Frontal cortex (tissue), 4 donors: ENCODE measurements at places on chromosomes 3 and 15.
A peak's percentile ranks its signal among the peaks of the same experiment; 100 is the strongest.

GRCh38 chr3:128334766-128335165 lies 131.9 kb downstream of the DNAJB8 start:
- DNase-seq: no peak

DNA sequence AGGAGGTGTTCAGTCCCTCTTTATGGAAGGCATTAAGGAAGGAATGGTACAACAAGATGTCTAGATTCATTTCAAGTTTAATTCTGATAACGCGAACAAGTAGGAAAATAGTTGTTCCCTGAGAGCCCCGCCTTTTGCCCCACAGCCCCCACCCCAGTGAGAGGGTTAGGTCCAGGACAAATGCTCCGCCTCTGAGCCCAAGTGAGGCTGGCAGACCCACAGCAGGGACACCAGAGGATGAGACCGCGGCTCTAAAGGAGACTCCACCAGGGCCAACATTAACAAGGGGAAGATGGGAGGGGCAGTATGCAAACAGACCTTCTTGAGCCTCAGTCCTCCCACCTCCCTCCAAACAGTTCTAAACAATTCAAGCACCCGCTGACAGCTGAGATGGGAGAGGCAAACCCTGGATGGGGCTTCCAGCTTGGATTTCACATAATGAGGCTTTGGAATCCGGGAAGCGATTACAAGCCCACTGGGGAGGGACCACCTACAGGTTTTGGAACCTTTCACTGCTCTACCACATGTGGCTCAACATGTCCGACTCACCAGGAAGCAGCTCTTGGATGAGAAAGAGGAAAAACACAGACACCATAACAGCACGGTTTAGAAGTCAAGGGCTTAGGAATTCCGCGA lies 42.9 kb upstream of the IREB2 start:
- no peak for DNase-seq

DNA sequence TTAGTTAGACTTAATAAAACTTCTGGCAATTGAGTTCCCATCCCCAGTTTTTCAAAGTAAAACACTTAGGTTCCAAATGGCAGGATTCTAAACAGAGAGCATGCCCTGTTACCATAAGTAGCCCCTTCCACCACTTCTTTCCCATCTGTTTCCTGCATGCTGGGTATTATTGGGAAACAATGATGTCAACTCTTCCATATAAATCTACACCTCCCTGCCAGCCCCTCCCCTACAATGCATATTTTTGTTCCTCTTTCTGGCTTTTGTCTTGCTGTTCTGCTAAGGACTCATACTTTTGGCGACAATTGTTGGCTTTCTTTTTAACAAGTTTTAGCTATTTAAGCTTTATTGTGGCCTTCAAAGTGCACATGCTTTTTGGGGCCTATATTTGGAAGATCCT lies 11.1 kb downstream of the ARHGAP31 start:
- DNase-seq: no peak

DNA sequence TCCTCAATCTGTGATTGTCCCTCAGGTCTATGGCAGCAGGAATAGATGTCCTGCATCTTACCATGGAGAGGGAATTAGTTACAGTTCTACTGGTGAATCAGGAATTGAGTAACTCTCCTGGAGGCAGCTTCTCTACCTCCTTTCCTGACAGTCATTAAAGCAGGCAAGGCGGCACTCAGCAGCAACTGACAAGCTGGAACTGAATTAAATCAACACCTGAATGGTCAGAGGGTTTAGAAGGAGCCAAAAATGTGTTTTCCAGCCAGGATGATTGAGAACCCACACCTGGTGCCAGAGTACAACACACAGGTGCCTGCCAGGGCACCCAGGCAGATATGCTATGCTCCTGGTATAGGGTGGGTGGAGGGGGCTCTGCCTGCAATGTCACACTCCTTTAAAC lies 43.1 kb upstream of the TIPARP start:
- no peak for DNase-seq

GRCh38 chr15:98683831-98684230 lies 35.5 kb downstream of the IGF1R start:
- no peak for DNase-seq

- no peak for DNase-seq
Observed at GRCh38 chr3:44125246-44125645, 116.4 kb upstream of the TOPAZ1 start.

DNA sequence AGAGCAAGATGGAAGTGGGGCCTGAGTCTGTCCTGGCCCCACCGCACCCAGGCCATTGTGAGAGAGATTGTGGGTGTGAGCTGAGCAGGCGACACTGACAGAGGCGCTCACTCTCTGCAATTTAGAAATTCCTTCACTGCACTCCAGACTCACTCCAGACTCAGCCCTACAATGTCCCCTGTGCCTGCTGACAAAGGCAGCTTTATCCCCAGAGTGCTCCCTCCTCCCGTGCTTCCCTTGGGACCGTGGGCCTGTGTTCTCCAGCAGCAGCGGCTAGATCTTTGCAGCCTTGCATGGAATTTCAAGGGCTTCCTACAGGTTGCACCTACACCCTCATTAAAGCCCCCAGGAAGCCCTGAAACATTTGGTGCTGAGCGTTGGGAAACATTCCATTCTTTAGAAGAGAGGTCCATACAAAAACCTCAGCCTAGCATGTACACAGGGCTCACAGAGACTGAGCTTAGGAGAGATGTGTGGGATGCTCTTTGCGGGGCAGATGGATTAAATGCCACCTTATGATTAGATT lies 1.3 kb upstream of the IL16 start:
- DNase-seq: no peak

DNA sequence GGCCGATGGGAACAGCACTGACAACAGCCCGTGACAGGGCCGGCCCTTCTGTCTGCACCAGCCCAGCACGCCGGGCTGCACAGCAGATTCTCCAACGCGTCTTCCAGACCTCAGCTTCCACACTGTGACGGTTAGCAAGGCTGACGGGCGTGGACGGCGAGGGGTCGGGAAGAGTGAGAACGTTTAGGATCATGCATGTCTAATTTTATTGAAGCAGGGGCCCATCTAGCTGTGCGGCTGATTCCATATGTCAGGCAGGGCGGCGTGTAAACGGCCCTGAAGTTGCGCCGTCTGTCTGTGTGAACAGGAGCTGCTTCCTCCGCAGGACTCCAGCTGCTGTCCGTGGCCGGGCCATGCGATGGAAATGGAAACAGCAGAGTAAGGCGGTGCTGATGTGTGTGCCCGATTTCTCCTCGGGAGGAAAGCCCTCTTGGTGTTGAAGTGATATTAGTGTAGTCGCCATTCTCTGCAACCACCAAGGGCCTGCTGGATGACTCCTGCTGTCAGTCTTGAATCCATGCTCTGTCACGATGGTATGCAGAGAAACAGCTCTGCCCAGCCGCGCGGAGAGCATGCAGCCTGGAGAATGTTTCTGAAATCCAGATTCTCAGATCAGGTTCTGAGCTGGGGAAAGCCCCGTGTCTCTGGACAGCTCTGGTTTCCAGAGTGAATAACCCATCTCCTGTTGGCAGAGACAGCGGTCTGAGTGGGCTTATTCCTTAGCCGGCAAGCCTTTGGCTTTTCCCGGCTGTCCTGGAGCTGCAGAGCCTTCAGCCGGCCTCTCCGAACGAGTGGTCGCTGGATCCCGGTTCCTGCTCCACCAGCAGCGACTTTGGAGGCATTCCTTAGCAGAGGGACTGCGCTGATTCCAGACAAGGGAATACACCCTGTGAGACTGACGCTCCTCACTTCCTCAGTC lies 158.1 kb upstream of the UBE3A start:
- DNase-seq: no peak

- no peak for DNase-seq
Observed at GRCh38 chr15:80456517-80457492, 52.6 kb downstream of the ARNT2 start.

DNA sequence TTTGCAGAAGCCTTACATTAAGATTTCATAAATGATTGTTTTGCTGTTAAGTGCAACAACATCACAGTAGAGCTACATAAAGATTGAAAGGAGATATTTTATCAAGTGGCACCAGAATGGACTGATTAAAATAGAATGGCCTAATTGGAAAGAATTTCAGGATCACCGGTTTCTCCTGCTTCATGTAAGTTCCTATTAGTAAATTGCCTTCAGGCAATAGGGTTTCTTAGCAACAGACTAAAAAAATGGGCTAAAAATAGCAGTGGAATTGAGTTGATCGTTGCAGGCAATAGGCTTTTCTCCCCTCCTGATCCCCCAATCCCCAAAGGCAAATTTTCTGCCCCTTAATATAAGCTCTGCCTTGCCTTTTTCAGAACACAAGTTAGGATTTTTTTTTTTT lies 917 bp downstream of the LNP1 start:
- no peak for DNase-seq

GRCh38 chr15:35886765-35887164 lies 340.8 kb upstream of the DPH6 start:
- DNase-seq: no peak

DNA sequence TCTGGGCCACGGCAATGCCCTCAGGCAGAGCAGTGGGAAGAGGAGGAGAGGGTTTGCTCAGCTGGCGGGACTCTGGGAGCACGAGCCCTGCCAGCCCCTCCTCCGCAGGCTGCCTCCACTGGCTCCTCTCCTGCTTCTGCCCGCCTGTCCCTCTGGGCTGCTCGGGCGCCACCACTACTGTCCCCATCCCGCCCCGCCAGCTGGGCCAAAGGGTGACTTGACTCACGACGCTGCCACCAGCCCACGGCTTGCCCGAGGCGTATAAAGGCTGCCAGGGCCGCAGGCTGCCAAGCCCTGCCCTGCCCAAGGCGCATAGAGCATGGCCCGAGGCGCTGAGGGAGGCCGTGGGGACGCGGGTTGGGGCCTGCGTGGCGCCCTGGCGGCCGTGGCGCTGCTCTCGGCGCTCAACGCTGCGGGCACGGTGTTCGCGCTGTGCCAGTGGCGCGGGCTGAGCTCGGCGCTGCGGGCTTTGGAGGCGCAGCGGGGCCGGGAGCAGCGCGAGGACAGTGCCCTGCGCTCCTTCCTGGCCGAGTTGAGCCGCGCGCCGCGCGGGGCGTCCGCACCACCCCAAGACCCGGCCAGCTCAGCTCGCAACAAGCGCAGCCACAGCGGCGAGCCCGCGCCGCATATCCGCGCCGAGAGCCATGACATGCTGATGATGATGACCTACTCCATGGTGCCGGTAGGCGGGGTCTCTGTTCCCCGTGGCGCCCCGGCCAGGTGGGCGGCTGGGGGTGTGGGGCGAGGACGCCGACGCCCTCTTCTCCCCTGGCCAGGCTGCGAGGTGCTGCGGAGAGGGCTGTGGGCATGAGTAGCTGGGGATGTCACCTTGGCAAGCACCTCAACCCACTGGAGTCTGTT lies at the start of gene GLDN:
TSS of gene GLDN (plus strand) at position 290 of the 861 bp plus-strand sequence. CDS start at position 320, 30 bp downstream.
- peak; percentile 59 for DNase-seq
